ENCODE measurements at places on chromosomes 13 and 19.

GRCh38 chr13:45370922-45371406 is 30.0 kb upstream of the TPT1 start:
- DNase-seq, result no peak

DNA sequence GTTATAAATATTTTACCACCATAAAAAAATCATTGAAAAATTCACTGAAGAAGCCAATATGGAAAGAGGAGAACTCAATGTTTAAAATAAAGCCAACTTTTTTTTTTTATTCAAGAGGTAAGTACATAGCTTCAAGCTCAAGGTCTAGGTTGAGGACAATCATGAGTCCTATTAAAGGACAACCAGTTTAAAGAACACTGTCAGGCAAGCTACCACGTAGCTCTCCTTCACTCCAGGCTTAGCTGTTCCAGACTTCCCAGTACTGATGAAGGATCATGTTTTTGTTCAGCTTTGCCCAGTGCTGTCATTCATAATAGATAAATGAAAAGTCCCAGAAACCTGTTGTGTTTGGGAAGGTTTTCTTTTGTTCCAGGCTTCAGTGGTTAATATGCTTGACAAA is 10.0 kb upstream of the MLNR start:
- DNase-seq, result no peak

GRCh38 chr13:74182491-74182890 is 48.3 kb upstream of the KLF12 start:
- no peak for DNase-seq

DNA sequence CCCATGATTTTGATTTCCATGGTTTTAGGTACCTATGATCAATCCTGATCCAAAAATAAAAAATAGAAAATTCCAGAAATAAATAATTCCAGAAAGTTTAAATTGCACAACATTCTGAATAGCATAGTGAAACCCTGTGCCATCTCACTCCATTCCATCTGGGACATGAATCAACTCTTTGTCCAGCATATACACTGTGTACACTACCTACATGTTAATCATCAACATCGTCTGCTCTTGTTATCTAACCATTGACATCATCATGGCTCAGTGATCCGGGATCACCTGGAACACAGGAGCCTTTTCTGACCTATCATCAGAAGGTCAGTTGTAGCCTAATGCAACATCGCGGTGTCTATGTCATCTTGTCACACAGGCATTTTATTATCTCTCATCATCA is 75.6 kb downstream of the MYO16 start:
- peak; percentile 2 for DNase-seq

DNA sequence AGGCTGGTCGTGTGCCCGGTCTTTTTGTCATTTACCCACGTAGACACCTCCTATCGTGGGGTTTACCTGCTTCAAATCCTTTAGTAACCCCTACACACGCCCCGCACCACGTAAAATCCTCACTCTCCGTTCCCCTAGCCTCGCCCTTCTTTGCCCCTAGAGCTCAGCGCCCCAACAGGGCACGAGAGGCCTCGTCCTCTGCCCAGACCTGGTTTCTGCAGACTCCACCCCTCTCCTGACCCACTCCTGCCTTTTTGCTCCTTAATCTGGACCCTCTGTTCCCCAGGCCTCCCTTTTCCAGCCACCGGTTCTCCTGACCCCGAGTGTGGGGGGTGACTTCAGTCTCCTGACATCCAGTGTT is 412 bp downstream of the ZNF528 start:
- DNase-seq, result no peak

DNA sequence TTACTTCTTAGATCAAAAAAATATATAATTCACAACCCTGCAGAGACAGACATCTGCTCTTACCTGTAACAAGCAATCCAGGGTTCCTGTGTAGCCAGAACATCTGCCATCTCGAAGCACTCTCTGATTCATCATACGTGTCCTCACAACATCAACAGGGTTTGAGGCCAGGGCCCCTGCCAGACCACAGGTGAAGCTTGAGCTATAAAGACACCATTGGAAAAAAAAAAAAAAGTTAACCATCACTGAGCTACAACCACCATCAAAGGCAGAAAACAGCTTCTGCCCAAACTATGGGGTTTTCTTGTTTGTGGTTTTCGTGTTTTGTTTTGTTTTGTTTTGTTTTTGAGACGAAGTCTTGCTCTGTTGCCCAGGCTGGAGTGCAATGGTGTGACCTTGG is 19.3 kb downstream of the SLC25A30 start:
- DNase-seq, result no peak

- no peak for DNase-seq
Observed at GRCh38 chr13:114264886-114265611, 16.4 kb upstream of the UPF3A start.

DNA sequence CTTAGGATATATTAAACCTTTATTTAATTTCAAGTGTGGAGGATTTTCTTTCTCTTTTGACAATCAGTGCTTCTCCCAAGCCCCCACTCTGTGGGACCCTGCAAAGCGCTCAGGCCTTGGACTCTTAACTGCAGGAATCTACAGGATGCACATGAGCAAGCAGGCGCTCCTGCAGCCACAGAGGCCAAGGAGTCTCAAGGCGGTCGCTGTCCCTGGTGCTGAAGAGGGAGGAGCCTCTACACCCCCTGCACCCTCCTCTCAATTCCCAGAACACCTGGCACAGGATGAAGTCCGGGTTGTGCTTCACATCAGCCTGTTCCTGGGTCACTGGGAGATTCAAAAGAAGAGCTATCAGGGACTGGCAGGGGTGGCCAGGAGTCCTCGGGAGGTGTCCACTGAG is 13.5 kb downstream of the OR10H4 start:
- no peak for DNase-seq

DNA sequence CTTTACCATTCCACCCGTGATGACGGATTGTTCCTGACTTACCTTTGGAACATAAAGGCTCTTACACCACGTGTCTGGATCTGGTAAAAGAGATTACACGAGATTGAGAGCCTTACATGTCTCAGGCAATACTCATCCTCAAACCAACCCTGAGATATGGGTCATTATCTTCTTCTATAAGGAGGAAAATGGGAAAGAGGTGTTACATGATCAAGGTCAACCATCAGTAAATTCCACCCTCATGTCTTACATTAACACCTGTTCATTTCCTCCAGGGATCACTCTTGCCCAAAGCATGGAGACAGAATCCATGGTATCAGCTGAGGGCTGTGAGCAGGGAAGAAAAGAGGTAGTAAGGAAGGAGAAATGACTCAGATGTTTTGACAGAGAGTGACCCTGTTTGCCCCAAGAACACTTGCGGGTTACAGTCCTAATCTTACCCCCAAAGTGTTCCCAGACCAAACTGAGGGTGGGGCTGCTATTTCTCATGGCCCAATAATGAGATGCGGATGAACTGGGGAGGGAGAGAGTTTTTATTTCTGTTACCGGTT is 19.6 kb downstream of the LILRB4 start:
- DNase-seq, result no peak

DNA sequence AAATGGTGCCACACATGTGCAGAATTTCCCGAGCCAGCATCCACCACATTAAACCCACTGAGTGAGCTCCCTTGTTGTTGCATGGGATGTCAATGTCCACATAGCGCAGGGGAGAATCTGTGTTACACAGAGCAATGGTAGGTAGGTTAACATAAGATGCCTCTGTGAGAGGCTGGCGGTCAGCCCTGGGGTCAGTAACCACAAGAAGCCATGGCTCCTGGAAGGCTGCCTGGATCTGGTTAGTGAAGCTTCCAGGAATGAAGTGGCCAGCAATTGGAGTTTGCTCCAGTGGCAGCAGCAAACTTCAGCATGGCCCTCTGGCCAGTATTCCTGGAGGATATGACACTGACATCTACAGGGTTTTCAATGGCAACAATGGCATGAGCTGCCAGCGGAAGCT is 37.0 kb upstream of the PCDH9 start:
- DNase-seq, result no peak

DNA sequence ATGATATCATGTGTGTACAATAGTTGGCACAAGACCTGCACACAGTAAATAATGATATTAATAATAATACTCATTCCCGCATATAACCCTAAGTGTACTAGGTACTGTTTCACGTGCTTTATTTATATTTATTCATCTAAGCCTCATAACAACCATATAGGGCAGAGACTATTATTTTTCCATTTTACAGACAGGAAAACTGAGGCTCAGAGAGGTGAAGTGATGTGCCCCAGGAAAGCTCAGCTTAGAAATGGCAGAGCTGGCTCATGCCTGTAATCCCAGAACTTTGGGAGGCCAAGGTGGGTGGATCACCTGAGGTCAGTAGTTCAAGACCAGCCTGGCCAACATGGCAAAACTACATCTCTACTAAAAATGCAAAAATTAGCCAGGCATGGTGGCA is 13.6 kb downstream of the ACP7 start:
- DNase-seq, result no peak

DNA sequence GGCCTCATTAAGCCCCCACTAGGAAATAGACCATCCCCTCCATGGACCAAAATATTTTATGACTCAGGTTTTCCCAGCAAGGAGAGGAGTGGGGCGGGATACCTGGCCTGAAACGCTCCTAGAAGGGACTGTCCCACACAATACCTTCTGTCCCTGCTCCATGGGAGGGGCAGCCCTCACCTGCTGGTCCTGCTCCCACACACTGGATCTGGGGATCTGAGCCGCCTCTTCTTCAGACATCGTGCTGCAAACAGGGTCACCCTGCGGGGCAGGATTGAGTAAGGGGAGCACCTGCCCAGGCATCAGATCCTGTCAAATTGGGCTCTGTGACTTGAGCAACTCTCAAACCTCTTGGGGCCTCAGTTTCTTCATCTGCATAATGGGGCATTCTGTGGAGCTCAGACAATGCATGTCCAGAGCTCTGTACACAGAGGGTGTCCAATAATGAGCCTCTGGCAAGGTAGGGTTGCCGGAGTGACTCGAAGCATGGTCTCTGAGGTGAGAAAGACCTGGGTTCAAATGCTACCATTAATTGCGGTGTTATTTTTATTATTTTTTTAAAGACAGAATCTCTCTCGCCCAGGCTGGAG is 1.1 kb downstream of the PLIN5 start:
- DNase-seq, result no peak

GRCh38 chr13:52128714-52129700 is at the start of gene NEK5:
NEK5 (minus strand) TSS chr13:52129073; CDS start chr13:52127482, 1,591 bp downstream.
- DNase-seq, result peak; percentile 78

DNA sequence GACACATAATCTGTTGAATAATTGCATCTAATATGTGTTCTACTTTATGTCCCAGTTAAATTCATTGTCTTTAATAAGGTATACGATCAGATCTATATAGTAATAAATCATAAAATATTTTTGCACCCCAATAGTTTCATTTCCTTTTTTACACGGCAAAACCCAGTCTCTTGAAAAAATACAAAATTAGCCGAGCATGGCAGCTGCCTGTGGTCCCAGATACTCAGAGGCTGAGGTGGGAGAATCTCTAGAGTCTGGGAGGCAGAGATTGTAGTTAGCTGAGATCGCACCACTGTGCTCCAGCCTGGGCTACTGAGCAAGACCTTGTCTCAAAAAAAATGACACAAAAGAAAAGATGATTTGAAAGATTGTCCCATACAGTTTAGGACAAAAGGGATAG is 52.3 kb upstream of the PARP4 start:
- no peak for DNase-seq

DNA sequence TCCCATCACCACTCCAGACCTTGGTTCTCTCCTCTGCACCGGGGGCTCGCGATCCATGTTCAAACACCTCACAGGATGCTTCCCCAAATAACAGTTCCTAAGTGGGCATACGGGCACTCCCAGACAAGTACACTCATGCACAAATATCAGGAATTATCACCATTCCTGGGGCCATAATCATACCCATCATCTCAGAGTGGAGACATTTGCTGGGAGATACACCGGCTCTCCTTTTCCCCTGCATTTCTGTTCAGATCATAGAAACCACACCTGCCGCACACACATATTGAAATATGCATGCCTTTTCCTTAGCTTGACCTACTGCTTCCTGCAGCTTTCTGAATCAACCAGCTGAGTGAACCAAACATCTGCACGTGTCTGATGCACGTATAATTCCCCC is 33.9 kb upstream of the MBNL2 start:
- no peak for DNase-seq

DNA sequence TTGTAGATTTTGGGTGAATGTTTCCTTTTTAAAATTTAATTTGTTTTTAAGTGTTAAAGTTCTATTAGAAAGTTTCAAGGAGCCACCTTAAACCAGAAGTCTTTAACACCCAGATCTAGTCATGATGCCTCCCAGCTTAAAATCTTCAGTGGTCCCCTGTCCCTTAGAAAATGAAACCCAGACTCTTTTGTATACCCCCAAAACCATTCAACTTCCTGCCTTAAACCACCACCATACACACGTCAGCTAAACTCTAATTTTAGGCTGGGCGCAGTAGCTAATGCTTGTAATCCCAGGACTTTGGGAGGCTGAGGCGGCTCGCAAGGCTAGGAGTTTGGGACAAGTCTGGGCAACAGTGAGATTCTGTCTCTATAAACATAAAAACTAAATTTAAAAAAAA is 37.9 kb downstream of the N4BP2L1 start:
- no peak for DNase-seq

- DNase-seq, result no peak
Observed at GRCh38 chr19:11191273-11191755, 6.0 kb downstream of the KANK2 start.

GRCh38 chr19:55638864-55639359 is 1.9 kb upstream of the ZNF580 start:
- DNase-seq, result peak; percentile 60

DNA sequence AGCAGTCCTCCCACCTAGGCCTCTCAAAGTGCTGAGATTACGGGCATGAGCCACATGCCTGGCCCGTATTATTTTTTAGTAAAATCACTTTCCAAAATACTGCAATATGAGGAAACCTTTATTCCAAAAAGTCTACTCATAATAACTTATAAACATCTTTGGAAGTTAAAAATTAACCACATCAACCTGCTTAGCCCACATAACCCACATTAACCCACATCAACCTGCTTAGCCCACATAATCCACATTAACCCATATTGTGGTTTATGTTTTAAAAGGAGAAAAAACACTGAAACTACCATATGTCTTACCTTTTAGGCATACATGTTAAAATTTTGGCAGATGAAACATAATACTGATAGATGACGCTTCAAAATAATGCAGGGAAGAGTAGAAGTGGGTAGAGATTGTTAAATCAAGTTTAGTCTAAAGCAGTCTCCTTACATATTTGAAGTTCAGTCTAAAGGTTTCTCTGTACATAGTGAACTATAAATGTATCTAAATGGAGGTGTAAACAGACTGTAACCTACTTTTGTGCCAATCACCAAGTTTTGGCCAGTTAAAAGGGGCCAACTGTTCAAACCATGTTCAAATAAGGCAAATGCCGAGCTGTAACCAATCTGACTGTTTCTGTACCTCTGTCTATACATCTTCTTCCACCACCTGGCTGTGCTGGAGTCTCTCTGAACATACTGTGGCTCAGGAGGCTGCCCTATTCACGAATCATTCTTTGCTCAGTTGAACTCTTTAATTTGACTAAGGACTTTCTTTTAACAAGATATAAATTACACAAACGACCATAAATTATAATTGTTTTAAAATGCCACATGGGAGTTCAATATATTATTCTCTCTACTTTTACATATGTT is 14.5 kb downstream of the KPNA3 start:
- no peak for DNase-seq

GRCh38 chr19:11848594-11849469 is at the start of gene ZNF439:
ZNF439 (plus strand) TSS chr19:11848726; CDS start chr19:11848868, 142 bp downstream.
- peak; percentile 35 for DNase-seq
